ENCODE measurements at places on chromosomes 5 and 9.

GRCh38 chr5:6543830-6544560, 88.8 kb downstream of the NSUN2 start:
- no peak for DNase-seq

DNA sequence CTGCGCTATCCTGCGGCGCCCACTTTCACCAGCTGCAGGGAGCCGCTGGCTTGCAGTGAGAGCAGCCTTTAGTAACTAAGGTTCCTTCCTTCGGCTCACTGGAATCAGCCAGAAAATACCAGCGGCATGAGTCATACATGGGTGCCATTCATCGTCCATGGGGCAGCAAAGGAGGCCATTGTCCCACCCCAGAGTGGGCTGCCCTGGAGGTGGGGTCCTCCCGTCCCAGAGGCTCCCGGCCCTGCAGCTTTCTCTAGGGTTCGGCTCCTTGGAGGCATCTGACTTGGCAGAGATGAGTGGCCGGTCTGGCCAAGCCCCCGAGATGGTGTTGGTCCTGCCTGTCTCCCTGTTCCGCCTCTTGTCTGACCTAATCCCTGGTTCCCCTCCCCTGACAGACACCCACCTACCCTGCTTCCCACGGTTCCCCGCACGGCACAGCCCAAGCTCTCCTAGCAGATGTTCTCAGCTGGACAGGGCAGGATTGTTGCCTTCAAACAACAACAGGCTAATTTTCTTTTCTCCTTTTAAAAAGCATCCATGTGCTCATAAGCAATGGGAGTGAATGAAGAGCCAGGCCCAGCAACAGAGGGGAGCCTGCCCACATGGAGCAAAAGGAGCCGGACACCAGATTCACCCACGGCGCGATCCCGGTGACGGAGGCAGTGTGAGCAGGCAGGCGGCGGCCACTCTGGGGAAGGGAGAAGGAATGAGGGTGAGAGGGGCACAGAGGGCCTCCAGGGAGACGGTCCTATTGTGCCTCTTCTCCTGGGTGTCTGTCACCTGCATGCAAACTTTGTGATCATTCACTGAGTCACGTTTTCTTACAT, 97.0 kb upstream of the COL5A1 start:
- DNase-seq: no peak

GRCh38 chr9:133044125-133044524, 13.3 kb downstream of the GTF3C5 start:
- no peak for DNase-seq

DNA sequence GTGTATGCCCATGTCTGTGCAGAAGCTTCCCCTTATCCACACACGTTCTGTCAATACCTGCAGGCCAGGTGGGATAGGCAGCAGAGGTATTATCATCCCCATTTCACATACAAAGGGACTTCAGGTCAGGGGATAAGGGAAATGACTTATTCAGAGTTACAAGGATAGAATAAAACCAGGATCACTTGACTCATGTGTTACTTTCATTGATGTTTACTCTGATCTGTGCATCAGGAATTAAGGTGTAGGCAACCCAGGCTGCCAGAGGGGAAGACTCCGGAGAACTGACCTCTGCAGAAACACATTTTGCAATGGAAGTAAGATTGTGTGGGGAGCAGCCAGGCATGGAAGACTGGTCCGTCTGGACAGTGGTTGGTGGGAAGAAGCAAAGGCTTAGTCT, 74.2 kb upstream of the FSTL4 start:
- DNase-seq: no peak

GRCh38 chr9:134224127-134224526, 59.8 kb upstream of the RNU6ATAC start:
- no peak for DNase-seq

DNA sequence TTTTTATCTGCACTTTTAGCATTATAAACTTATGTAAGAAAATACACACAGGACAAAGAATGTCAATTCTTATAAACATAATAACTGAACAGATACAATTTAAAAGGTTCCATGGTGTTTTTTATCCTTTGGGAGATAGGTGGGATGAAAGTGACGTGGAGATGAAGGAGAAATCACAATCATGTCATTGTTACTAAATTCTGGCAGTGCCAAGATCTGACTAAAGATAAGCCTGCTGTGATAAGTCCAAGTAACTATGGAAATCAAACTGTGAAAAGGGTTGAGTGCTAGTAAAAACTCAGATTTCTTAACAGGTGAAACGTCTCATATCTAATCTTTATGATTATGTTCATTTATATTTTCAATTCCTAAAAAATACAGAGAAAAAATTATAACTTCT, 11.1 kb downstream of the LEAP2 start:
- DNase-seq: no peak

GRCh38 chr9:97617939-97618416, 15.2 kb downstream of the TSTD2 start:
- no peak for DNase-seq

- no peak for DNase-seq
Observed at GRCh38 chr9:133645021-133645765, 9.0 kb downstream of the DBH start.

DNA sequence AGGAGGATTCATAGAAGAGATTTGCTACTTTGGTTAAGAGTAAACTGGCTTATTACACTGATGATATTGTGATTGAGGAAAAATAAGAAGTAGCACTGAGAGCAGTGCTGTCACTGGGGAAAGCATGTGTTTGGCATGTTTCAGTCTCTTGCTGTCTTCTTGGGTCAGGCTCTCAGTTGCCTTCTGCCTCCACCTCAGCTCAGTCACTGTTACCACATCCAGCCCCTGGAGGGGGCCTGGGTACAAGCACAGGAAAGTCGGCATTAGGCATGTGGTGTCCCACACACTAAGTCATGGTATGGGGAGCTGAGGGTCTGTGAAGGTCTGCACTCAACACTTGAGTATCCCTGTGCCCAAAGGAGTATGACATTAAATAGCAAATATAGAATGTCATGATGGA, 958.3 kb upstream of the CDH9 start:
- DNase-seq: no peak

GRCh38 chr5:33235824-33236223, 204.9 kb upstream of the TARS1 start:
- no peak for DNase-seq

- DNase-seq: no peak
Observed at GRCh38 chr5:56692359-56693219, 122.8 kb upstream of the MAP3K1 start.

GRCh38 chr9:123957731-123958130, 27.8 kb upstream of the DENND1A start:
- no peak for DNase-seq

DNA sequence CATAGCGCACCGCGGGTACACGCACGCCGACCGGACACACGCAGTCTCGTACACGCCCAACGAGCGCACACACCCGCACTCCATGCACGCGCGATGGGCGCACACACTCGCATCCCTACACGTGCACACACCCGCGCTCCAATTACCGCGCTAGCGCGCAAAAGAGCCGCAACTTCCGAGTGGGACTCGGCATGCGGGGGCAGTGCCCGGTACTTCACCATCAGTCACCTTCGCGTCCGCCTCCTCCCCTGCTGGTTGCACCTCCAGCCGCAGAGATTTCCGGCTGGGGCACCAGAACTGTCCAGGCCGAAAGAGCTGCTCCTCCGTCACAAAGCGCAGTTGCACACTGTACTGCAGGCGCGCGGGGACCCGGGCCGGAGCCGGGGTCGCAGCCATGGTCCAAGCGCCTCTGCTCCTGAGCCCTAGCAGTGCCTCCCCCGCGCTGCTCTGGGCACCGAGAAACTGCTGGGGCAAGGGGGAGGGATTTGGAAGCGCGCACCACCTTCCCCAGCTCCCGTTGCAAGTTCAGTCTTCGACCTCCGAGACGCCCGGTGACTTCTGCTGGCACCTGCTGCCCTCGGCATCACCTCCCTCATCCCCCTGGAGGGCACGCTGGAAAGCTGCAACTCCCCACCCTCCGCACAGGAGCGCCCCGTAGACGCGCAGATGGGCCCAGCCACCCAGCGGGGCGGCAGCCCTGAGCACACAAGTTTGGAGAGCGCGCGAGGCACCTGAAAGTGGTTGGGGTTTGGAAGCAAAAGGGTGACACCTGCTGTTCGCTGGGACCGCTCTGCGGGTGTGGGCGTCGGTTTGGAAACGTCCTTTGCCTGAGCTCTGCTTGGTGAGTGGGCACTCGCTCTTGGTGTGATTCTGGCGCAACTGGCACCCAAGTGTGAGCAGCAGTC, 337.4 kb upstream of the PUM3 start:
- DNase-seq: peak; percentile 3

DNA sequence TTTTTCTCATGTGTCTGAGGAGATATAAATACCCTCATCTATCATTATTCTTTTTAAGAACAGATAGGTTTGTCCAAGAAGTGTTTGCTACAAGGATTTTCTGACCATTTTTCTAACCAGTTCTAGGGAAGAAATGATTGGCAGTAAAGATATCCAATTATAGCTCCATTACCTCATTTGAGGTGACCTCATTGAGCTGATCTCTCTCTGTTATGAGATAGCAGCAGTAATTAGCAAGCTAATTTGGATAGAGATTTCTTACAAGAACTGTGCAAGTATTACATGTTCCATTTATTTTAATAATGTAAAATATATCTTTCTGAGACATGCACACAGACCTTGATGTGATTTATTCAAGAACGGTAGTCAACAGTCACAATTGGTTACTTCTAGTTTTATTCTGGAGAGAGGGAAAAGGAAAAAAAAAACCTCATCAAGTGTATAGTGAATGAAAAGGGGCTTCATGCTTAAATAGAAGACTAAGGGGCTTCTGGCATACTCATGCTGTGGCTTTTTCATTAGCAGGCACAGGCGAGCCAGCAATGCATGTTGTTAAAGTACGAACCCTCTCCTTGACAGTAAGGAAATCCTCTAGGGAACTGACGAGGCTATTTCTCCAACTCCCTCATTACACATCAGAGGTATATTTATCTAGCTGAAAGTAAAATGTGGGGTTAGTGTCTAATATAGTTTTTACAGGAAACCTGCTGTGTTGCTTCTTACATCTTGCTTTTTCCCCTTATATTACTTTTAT, 127.3 kb downstream of the NUDT12 start:
- DNase-seq: no peak

DNA sequence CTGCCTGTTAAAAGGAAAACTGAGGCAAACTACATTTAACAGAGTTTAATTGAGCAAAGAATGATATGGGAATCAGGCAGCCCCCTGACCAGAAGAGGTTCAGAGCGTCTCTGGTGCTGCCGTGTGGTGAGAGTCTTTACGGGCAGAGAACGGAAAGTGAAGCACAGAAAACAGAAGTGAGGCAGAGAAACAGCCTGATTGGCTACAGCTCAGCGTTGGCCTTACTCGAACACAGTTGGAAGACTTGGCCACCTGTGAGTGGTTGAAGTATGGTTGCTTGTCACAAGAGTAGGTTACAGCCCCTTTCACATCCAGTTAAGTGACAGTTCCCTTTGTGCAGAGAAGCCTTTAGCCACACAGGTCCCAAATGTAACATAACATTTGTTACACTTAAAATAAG, 16.9 kb upstream of the FBP1 start:
- peak; percentile 84 for DNase-seq

GRCh38 chr9:137168904-137169856, 671 bp downstream of the LRRC26 start:
- no peak for DNase-seq

- no peak for DNase-seq
Observed at GRCh38 chr5:19790829-19791466, 197.1 kb downstream of the CDH18 start.

DNA sequence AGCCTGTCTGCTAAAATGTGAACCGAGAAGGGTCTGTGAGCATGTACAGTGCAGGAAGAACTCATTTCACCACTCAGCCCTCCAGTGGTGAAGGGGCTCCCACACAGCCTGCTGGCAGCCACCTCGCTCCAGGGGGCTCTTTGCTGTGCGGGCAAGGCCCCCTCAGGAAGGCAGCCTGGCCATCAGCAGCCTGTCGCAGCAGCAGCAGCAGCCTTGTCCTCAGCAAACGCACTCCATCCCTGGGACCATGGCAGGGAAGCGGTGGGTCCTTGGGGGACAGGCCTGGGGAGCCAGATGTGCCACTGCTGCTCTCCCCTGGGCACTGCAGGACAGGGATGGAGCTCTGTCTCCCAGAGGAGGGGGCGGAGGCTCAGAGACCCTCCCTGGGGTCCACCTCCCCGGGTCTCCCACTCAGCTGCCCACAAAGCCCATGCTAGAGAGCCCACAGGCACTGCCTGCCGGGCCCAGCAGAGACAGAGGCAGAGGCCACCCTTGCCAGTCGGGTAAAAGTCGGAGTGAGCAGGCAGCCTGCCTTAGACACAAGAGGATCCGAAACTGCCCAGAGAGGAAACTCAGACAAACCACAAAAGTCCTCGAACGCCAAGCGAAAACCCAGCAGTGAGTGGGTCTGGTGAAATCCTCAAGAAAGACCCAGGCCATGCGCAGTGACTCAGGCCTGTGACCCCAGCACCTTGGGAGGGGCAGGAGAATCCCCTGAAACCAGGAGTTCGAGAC, 8.0 kb downstream of the BRD3 start:
- peak; percentile 95 for DNase-seq

- DNase-seq: no peak
Observed at GRCh38 chr5:132807163-132807838, 5.8 kb upstream of the SOWAHA start.

DNA sequence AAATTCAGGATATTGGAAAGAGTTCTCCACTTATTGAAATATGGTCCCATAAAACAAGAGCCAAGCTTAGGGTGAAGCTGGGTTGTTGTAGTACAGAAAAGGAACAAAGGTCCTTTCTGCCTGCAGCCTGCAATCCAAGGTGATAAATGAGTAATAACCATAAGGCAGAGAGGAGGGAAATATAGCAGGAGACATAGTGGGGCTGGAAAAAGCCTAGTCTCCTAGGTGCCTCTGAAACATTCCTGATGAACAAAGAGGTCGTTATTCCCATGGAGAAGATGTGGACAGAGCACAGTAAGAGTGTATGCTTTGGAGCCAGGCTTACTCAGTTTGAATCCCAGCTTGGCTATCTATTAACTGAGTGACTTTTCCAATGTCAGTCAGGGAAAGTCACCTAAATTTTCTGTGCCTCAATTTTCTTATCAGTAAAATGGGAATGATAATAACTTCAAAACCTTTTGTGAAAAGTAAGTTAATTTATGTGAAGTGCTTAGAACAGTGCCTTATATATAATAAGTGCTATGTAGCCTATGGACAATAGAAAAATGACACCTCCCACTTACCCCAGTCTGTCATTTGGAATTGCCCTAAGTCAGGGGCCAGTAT, 110.8 kb upstream of the GRIN3A start:
- DNase-seq: no peak

- no peak for DNase-seq
Observed at GRCh38 chr9:133714606-133715294, 23.4 kb downstream of the SARDH start.

DNA sequence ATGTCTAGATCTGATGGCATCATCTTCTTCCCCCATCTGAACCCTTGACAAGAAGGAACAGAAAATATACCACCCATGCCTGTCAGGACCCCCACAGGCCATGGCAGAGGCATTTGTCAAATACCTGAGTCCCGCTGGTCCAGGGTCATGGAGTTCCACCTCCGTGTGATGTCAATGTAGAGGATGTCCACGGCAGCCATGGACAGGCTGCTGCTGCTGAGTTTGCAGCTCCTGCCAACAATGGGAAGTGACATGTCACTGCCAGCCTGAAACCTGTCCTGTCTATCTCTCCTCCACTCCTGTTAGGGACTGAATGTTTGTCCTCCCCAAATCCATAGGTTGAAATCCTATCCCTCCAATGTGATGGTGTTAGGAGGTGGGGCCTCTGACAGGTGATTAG, 208.8 kb downstream of the DAB2IP start:
- DNase-seq: no peak
